Hematopoietic multipotent progenitor cell (in vitro differentiated cells): ENCODE measurements at places on chromosomes 6 and 20. TPM values are rescaled to one million over a fixed set of nuclear protein-coding genes. Genes with fewer than 3 reads are reported as not detected.

Gene TPX2
- total RNA-seq: 5.1 TPM

Gene TSPO2
- not detected for total RNA-seq

Gene HSPA1L
- total RNA-seq: 1.9 TPM

DNA sequence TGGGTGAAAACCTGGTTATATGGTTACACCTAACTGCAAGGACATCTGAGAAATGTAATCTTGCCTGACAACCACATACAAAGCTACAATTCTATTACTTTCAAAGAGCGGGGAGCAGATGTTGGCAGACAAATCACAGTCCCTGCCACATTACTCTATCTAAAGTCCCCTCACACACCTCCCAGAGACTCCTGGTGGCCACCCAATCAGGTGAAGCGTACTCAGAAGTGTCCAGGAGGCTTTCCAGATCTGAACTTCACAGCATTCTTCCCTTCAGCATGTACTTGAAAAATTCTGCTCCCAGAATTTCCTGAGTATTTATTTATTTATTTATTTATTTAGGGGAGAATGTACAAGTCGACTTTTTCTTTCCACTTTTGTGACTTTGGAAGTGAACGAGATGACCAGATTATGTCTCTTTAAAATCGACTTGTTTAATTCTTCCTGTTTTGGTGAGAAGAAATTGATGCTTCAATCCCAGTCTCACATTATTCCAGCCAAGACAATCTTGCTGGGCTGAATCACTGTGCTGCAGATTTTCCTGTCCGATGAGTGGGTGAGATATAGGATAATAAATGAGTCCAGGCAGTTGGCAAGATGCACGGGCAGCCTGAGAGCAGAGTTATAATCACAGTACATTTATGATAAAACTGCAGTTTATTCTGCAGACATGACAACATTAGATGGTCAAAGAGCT lies 46.9 kb upstream of the POPDC3 start:
- DNase-seq: no peak

- no peak for DNase-seq
These were observed at the start of gene GID8 for GRCh38 chr20:62938105-62938888. Gene GID8 (plus strand): TSS chr20:62938147. CDS start chr20:62941503, 3,356 bp downstream.

DNA sequence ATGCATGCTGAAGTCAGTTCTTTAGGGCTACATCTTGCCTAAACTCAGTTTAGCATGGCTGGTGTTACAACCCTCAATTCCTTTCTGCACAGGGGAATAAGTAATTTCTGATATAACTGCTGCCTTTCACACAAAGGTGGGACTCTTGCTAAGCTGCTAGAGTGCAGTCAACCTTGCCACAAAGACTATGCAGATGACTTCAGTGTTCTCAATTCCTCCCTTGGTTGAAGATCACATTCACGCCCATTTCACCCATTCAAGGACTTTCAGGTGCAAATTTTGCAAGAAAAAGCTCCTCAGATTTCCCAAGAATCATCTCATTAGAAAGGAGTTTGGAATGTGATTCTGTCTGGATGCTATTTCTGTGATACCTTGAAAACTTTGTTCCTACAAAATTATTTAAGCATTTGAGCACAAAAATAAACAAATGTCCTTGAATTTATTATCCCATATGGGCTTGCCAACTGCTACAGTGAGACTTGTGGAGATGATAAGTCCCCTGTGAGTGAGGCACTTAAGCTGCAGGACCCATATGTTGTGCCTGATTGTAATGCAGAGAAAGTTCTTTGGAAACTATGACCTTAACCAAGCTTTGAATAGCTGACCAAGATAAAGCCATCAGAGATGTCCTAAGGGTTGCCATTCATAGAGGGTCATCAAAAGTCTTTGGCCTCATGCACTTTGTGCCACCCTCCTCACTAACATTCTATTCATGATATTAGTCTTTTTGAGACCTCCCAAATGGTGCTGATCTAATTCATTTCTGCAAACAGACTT lies 111.8 kb downstream of the PLCB4 start:
- DNase-seq: no peak

DNA sequence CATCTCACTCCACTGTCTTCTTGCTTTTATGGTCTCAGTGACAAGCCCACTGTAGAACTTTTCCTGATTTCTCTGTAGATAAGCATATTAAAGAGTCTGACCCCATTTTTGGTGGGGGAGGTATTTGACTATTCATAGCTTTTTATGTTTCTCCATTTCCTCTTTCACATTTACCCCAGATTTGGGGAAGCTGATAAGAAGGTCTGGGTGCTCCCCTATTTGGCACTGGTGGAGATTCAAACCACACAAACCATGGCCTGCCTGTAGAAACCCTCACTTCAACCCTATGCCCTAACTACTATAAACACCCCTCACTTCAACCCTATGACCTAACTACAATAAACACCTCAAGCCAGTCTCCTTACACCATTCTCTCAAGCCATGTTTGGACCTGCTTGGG lies 196.2 kb upstream of the SYNDIG1 start:
- DNase-seq: no peak

- no peak for DNase-seq
These were observed 59.5 kb downstream of the PSMG4 start for GRCh38 chr6:3318226-3318625.

GRCh38 chr6:129634411-129635230 lies 75.4 kb downstream of the ARHGAP18 start:
- DNase-seq: no peak

DNA sequence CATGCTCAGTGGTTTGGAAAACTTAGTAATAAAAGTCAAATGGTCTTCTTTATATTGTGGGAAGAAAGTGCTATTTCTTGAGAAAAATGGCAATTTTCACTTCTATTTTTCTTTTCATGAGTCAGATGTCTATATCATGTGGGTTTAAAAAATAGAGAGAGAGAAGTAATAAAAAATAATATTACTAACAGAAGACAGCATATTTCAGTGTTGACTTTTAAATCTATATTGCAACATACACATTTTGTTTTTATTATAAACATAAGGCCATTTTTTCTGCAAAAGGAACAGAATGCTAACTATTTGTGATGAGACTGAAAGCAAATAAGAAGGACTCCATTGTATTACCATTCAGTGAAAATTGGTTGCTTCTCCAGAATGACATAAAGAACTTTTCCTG lies 135.1 kb upstream of the CNR1 start:
- no peak for DNase-seq

- DNase-seq: no peak
These were observed 18.8 kb downstream of the RFPL4B start for GRCh38 chr6:112365952-112366351.

GRCh38 chr6:46129291-46129628 lies 529 bp upstream of the ENPP4 start:
- DNase-seq: no peak
